ENCODE measurements at places on chromosomes 6 and 20.
A peak's percentile ranks its signal among the peaks of the same experiment; 100 is the strongest.

DNA sequence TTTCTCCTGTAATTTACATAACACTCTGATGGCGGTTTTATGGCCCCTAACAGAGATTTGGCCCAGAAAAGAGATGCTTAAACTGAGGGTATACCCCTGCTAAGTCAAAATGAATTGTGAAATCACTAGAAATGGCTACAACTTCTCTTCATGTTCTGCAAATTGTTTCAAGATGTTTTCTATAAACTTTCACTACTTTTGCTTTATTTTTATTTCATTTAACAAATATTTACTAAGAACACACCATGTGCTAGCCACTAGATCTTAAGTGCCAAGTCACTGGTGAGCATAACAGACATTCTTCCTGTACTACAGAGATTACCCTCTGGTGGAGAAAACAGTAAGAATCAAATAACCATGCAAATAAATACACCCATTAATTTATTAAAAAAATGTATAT lies 87.6 kb downstream of the KCNQ5 start:
- no peaks in the 10 kb centered on the region for H3K27me3 ChIP-seq
- peaks cover 7% of the 10 kb centered on the region for H3K36me3 ChIP-seq
- H3K27ac ChIP-seq = no peak overlapping the region
- DNase-seq = no peak

- no peak overlapping the region for H3K27ac ChIP-seq
- DNase-seq = peak; percentile 47
- H3K27me3 ChIP-seq = no peaks in the 10 kb centered on the region
- no peaks in the 10 kb centered on the region for H3K4me1 ChIP-seq
- H3K4me3 ChIP-seq = no peak overlapping the region
Observed at GRCh38 chr6:87391334-87391733, 16.4 kb upstream of the CFAP206 start.

DNA sequence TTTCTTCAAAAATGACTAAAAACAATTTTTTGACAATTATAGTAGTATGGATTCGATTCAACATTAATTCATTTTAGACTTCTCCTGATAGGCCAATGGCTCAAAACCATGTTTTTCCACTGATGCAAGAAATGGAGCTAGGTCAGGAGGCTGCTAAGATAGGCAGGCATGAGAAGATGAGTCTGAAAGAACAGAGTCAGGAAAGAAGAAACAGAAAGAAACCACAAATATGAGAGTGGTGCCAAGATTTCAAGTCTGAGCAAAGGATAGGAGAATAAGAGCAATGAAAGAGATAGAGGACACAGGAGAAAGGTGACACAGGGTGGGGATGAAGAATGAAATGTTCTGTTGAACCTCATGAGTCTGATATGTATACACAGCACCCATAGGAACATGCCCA lies 112.2 kb downstream of the TASP1 start:
- no peaks in the 10 kb centered on the region for H3K27me3 ChIP-seq
- H3K4me3 ChIP-seq = no peak overlapping the region
- peaks cover 17% of the 10 kb centered on the region for H3K4me1 ChIP-seq
- H3K36me3 ChIP-seq = peaks cover 34% of the 10 kb centered on the region
- no peak for DNase-seq
- no peak overlapping the region for H3K27ac ChIP-seq

- no peaks in the 10 kb centered on the region for H3K4me1 ChIP-seq
- no peak for DNase-seq
- peaks cover 3% of the 10 kb centered on the region for H3K36me3 ChIP-seq
- H3K4me3 ChIP-seq = no peak overlapping the region
- no peak overlapping the region for H3K27ac ChIP-seq
Observed at GRCh38 chr6:129476248-129476564, 233.8 kb downstream of the ARHGAP18 start.

DNA sequence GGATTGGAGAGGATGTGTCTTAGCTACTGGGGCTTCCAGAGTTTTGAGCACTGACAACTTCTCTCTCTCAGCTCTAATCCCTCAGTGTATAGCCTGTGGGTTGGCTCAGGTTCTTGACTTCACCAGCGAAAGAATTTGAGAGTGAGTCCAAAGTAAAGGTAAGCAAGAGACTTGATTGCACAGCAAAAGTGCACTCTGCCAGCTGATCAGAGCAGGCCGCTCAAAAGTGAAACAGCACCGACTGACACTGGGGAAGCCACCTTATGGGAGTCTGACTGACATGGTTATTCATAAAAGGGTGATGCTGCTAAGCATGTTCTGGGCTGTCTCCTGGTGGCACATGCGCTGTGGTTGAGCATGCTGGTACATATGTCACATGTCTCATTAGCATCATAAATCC lies 389.5 kb downstream of the CBLN4 start:
- H3K27me3 ChIP-seq = no peaks in the 10 kb centered on the region

DNA sequence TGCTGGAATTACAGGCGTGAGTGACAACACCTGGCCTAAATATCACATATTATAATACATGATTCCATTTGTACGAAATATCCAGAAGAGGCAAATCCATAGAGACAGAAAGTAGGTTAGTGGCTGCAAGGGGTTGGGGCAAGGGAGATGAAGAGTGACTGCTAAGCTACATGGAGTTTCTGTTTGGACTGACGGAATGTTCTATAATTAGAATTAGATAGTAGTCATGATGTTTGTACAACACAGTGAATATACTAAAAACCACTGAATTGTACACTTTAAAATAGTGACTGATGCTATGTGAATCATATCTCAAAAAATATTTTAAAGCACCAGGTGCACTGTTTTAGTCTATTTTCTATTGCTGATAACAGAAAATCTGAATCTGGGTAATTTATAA lies 3.7 kb upstream of the HEBP2 start:
- no peaks in the 10 kb centered on the region for H3K36me3 ChIP-seq
- no peaks in the 10 kb centered on the region for H3K27me3 ChIP-seq
- no peak for DNase-seq

- H3K4me1 ChIP-seq = no peaks in the 10 kb centered on the region
- no peaks in the 10 kb centered on the region for H3K36me3 ChIP-seq
- H3K4me3 ChIP-seq = no peak overlapping the region
Observed at GRCh38 chr6:168333039-168333438, 13.5 kb upstream of the DACT2 start.

All from MCF 10A (cell line).